Right cardiac atrium (tissue), 5 donors: ENCODE measurements at places on chromosomes 3 and 15. TPM values are rescaled to one million over a fixed set of nuclear protein-coding genes. Genes with fewer than 3 reads are reported as not detected.

GRCh38 chr3:45010811-45011333, 15.2 kb upstream of the CLEC3B start:
- DNase-seq = no peak

The P2RY14 gene
- total RNA-seq = 1.3 TPM

The CYP1A1 gene
- total RNA-seq = 1.1 TPM

- no peak for DNase-seq
These were observed 1.5 kb upstream of the GPX1 start for GRCh38 chr3:49359623-49360022.

The GOLGA6B gene
- total RNA-seq = not detected

The SKOR1 gene
- total RNA-seq = 0.28 TPM

The KIF15 gene
- total RNA-seq = 0.28 TPM

The GOLGA6L10 gene
- total RNA-seq = 1.4 TPM

- no peak for DNase-seq
These were observed 27.2 kb downstream of the FEM1B start for GRCh38 chr15:68304589-68305337.

The NCK1 gene
- 21.2 TPM for total RNA-seq

The CPNE4 gene
- total RNA-seq = 9.6 TPM

- no peak for DNase-seq
These were observed 197.1 kb upstream of the KBTBD8 start for GRCh38 chr3:66800941-66801545.

DNA sequence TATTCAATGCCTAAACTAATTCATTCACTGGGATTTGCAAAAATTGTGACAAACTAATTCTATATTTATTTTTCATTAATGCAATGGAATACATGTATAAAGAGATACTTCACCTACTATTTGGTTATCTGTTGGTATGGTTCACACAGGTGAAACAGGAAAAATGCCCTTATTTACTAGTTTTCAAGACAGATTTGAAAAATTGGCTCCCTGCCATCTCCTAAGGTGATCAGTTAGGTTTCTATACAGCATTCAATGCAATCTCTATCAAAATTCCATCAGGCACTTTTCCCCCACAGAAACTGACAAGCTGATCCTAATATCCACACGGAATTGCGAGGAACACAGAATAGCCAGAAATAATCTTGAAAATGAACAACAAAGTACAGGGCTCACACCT, 101.1 kb downstream of the DLG1 start:
- no peak for DNase-seq

The PLA2G4E gene
- total RNA-seq = 0.26 TPM

The AQP9 gene
- total RNA-seq = 0.97 TPM
